ENCODE measurements at places on chromosomes 5 and 9. TPM values are rescaled to one million over a fixed set of nuclear protein-coding genes. Genes with fewer than 3 reads are reported as not detected.

The GABRP gene
- not detected for total RNA-seq

The SLC35A4 gene
- total RNA-seq = 8.5 TPM

The TMEM174 gene
- not detected for total RNA-seq

The NFX1 gene
- 32.2 TPM for total RNA-seq

The ANKRD18B gene
- not detected for total RNA-seq

The CDC25C gene
- total RNA-seq = 2.2 TPM

The SLC36A2 gene
- total RNA-seq = not detected

The RANBP17 gene
- 95.5 TPM for total RNA-seq

The ZBED3 gene
- total RNA-seq = 4.4 TPM

The IL17B gene
- total RNA-seq = not detected

The PRDM9 gene
- total RNA-seq = not detected

The TAF11L10 gene
- not detected for total RNA-seq

The DAB2IP gene
- 21.9 TPM for total RNA-seq

The ARL14EPL gene
- not detected for total RNA-seq

The PCDHA7 gene
- 47.0 TPM for total RNA-seq

The IGFBPL1 gene
- total RNA-seq = 90.5 TPM

The GRHPR gene
- total RNA-seq = 63.9 TPM

The BRD3OS gene
- 30.0 TPM for total RNA-seq
